NCI-H2029 (cell line): ENCODE measurements at places on chromosomes 16 and 17.
A peak's percentile ranks its signal among the peaks of the same experiment; 100 is the strongest.

- no peak for DNase-seq
These were observed 393.4 kb downstream of the HAPSTR1 start for GRCh38 chr16:9484881-9485280.

DNA sequence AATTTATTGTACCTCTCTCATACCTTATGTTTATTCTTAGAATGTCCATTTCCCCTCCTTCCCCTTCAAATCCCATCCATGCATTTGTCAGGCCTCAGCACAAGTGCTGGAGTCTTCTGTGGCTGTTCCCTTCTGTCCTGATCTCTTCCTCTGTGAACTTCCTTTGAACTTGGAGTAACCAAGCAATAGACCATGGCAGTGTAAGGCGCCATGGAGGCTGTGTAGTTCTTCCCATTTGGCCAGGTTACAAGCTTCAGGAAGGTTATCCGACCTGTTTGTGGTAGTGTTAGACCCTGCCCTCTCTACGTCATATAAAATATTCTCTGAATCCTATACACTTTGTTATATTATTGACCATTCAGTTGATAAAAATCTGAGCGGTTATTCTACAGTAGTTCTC, 28.6 kb downstream of the MAP2K6 start:
- DNase-seq = no peak

GRCh38 chr16:88570691-88571092, 489 bp downstream of the ZC3H18 start:
- DNase-seq = no peak

DNA sequence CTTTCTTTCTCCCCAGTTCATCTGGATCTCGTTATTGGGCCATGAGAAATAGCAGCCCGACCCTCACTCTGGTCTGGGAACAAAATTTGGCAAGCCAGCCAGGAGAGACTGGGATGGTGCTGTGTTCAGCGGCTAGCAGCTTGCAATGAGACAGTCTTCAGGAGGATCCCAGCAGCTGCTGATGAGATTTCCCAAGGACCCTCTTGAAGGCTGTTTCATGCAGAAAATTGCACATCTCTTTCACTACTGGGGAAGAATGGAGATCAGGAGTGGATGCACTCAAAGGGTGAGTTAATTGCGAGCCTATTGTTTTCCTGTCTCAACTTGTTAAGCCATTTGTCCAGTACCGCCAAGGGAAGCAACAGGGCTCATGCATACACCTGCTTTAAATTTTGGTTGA, 5.5 kb upstream of the COIL start:
- DNase-seq = peak; percentile 20

- peak; percentile 78 for DNase-seq
These were observed 61.9 kb upstream of the CIBAR2 start for GRCh38 chr16:85173981-85174751.

DNA sequence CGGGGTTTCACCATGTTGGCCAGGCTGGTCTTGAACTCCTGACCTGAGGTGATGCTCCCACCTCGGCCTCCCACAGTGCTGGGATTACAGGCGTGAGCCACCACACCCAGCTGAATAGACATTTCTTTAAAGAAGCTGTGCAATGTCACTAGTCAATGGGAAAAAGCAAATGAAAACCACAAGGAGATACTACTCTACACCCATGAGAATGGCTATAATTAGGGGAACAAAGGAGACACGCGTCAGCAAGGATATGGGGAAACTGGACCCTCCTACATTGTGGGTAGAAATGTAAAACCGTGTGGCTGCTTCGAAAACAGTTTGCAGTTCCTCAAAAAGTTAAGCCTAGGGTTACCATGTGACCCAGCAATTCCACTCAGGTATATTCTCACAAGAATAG, 103.4 kb downstream of the VPS53 start:
- DNase-seq = no peak
